ENCODE measurements at places on chromosomes 4 and X.

GRCh38 chr4:188005561-188005960 lies 10.0 kb downstream of the ZFP42 start:
- DNase-seq, result no peak

DNA sequence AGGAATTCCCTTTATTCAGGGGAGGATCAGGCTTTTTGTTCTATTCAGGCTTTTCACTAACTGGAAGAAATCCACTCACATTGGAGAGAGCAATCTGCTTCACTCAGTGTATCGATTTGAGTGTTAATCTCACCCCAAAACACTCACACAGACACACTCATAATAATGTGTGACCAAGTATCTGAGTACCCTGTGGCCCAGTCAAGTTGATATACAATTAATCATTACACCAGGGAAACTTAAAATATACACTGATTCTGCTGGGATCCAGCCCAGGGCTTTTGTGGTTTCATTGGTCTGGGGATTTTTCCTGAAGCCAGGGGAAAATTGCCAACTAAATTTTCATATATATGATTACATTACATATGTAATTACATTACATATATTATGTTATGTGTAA lies 44.0 kb upstream of the GATB start:
- no peak for DNase-seq

- no peak for DNase-seq
These were observed 348.7 kb downstream of the MAPK10 start for GRCh38 chr4:86011117-86011516.

DNA sequence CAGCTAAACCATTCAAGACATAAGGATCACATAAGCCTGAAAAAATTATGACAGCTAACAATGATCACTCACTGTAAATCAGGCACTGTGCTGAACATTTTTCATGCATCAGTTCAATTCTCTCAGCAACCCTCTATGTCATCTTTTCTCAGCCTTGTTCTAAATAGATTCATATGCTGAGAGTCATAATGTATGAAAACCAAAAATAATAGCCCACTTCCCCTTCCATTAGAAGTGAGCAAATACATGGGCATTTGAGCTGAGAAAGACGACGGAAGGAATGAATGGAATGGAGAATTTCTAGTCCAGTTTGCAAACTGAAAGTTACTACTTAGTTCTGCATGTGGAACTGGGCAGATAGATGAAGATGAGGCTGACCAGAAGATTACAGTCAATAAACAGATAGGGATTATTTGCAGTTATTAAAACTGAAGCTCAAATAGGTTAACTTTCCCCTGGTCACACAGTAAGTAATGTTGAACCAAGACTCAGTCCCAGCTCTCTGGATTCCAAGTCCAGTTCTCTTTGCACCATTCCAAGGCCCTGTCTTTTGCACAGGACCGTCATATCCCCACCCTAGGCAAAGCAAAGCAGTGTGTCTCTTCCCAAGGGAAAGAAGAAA lies 1.6 kb upstream of the SH3RF1 start:
- DNase-seq, result peak; percentile 77

- DNase-seq, result no peak
These were observed 295.1 kb downstream of the INPP4B start for GRCh38 chr4:142550965-142551364.
